Osteocyte (in vitro differentiated cells): ENCODE measurements at places on chromosomes 11 and 22. TPM values are rescaled to one million over a fixed set of nuclear protein-coding genes. Genes with fewer than 3 reads are reported as not detected.

GRCh38 chr11:132576706-132577105 is 955.6 kb downstream of the OPCML start:
- peak overlapping the region; percentile 73 for H3K27ac ChIP-seq
- H3K4me1 ChIP-seq, result peaks cover 12% of the 10 kb centered on the region
- peak; percentile 87 for DNase-seq
- H3K27me3 ChIP-seq, result no peaks in the 10 kb centered on the region
- no peak overlapping the region for H3K4me3 ChIP-seq

GRCh38 chr11:23211221-23211620 is 350.9 kb upstream of the CCDC179 start:
- no peak overlapping the region for H3K27ac ChIP-seq
- no peaks in the 10 kb centered on the region for H3K27me3 ChIP-seq
- H3K4me1 ChIP-seq, result peaks cover 2% of the 10 kb centered on the region
- no peak for DNase-seq
- no peak overlapping the region for H3K4me3 ChIP-seq

GRCh38 chr11:106304274-106304673 is 226.8 kb downstream of the AASDHPPT start:
- no peak overlapping the region for H3K4me3 ChIP-seq
- no peaks in the 10 kb centered on the region for H3K4me1 ChIP-seq
- H3K27me3 ChIP-seq, result no peaks in the 10 kb centered on the region
- H3K27ac ChIP-seq, result no peak overlapping the region
- no peaks in the 10 kb centered on the region for H3K36me3 ChIP-seq

DNA sequence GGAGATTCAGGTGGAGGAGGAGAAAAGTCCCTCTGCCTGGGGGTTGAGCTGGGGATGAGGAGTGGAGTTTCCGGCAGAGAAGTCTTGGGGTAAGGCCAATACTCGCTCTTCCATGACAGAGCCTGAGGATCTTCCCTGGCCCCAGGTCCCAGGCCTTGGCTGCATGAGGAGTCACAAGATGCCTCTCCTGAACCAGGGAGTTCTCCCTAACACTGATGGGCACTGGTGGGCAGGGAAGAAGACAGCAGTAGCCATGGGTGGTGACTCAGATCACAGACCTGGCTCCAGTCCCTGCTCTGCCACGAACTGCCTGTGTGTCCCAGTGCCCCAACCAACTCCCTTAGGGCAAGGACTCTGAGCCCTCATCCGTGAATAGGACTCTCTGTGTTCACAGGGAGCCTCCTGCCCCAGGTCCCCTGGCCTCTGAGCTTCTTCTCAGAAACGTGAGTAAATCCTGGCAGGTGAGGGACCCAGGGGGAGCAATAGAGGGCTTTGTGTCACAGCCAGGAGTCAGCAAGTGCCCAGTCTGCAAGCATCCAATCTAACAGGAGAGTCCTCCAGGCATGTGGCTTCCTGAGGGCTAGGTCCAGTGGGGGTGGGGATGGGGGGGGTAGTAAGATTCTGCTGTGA is 45.5 kb upstream of the FTH1 start:
- H3K27me3 ChIP-seq, result no peaks in the 10 kb centered on the region
- H3K27ac ChIP-seq, result no peak overlapping the region
- no peak overlapping the region for H3K4me3 ChIP-seq
- no peak for DNase-seq

- peak overlapping the region; percentile 84 for H3K4me3 ChIP-seq
- H3K27ac ChIP-seq, result peak overlapping the region; percentile 82
- peaks cover 16% of the 10 kb centered on the region for H3K36me3 ChIP-seq
- H3K27me3 ChIP-seq, result no peaks in the 10 kb centered on the region
Observed at GRCh38 chr11:119108146-119108856, 1.2 kb downstream of the C2CD2L start.

- DNase-seq, result no peak
Observed at GRCh38 chr22:17097062-17097461, 12.3 kb downstream of the IL17RA start.

MUC5AC gene
- total RNA-seq, result not detected in 2 replicates

PGA3 gene
- total RNA-seq, result not detected in 2 replicates

GTSE1 gene
- total RNA-seq, result 9.4 and 10.0 TPM in 2 replicates

DNA sequence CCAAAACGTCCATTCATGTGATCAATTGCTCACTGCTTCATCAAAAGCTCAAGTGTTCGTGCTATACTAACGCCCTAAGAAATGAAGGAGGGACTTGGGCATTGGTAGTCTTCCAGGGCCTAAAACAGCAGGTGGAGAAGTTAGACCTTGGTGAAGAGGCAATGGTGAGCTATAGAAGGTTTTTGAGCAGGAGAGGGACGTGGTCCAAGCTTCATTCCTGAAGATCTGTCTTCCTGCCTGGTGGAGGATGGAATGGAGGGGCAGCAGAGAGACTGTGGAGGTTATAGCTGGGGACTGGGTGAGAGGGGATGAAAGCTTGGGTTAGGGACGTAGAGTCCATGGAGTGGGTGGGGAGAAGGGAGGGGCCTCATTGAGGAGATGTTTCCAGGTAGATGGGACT is 97.7 kb downstream of the TP53I11 start:
- DNase-seq, result no peak
- H3K4me1 ChIP-seq, result peaks cover 17% of the 10 kb centered on the region
- peaks cover 2% of the 10 kb centered on the region for H3K27me3 ChIP-seq
- H3K4me3 ChIP-seq, result no peak overlapping the region
- H3K36me3 ChIP-seq, result no peaks in the 10 kb centered on the region

MS4A3 gene
- total RNA-seq, result not detected in 2 replicates

MMP10 gene
- total RNA-seq, result not detected in 2 replicates

- H3K27me3 ChIP-seq, result peaks cover 14% of the 10 kb centered on the region
- no peaks in the 10 kb centered on the region for H3K4me1 ChIP-seq
- no peak overlapping the region for H3K27ac ChIP-seq
Observed at GRCh38 chr11:93613231-93613831, 48.2 kb upstream of the CEP295 start.

PLA2G6 gene
- total RNA-seq, result 41.6 and 48.8 TPM in 2 replicates

DNA sequence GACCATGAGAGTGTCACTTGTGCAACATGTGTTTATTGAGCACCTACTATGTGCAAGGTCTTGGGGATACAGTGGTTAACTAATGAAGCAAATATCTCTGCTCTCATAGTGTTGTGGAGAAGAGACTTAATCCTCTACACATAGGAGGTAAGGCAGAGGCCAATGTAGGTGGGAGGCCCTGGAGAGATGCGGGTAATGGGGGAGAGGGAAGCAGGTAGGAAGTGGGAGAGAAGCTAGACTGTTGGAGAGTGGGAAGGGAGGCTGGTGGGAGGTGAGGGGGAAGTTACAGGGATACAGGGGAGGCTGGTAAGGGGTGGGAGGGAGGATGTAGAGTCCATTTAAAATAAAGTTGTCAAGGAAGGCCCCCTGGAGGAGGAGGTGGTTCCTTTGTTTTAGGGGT is 240.0 kb downstream of the MIAT start:
- peaks cover 40% of the 10 kb centered on the region for H3K4me1 ChIP-seq
- H3K4me3 ChIP-seq, result no peak overlapping the region
- peak; percentile 46 for DNase-seq
- peaks cover 4% of the 10 kb centered on the region for H3K36me3 ChIP-seq
- H3K27ac ChIP-seq, result no peak overlapping the region

GRCh38 chr11:110530900-110531741 is 101.4 kb downstream of the FDX1 start:
- no peak overlapping the region for H3K27ac ChIP-seq
- no peaks in the 10 kb centered on the region for H3K36me3 ChIP-seq
- no peak overlapping the region for H3K4me3 ChIP-seq
- H3K4me1 ChIP-seq, result no peaks in the 10 kb centered on the region
- H3K27me3 ChIP-seq, result peaks cover 3% of the 10 kb centered on the region
- DNase-seq, result no peak

DNA sequence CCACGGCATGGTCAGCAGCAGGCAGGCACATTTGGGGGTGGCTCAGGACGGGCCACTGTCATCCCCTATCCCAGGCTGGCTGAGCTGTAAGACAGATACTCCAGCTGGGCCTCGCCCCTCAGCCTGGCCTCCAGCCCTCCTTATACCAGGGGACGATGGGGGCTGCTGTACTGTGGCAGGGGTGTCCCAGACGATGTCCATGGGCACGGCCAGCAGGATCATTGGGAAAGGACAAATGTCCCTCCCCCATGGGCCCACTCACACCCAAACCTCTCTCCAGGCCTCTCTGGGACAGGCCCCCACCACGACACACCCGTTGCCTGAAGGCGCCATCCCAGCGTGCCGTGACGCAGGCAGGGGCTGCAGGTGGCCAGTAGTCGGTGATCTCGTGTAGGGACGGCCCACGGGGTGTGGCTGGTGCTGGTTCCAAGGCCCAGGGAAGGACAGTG is 1.5 kb upstream of the IL17REL start:
- DNase-seq, result no peak
- peaks cover 10% of the 10 kb centered on the region for H3K27me3 ChIP-seq
- no peak overlapping the region for H3K4me3 ChIP-seq
- no peak overlapping the region for H3K27ac ChIP-seq
- no peaks in the 10 kb centered on the region for H3K36me3 ChIP-seq

RCOR2 gene
- total RNA-seq, result 2.5 and 2.6 TPM in 2 replicates

DNA sequence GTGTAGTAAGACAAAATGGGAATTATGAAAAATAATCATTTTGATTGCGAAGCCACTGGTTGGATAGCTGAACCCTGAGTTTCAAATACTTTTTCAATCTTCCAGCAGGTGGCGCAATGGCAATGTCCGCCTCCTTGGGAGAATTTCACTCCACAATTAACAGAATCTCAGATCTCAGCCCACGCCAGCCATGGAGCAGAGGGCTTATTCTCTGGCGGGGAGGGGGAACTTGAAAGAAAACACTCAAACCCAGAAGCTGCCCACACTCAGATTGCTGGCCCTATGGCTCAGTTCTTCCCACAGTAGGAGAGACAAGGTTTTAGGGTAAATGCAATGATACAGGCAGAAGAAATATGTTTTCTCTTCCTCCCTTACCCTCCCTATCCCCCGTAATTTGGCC is 38.7 kb upstream of the RCN1 start:
- no peaks in the 10 kb centered on the region for H3K4me1 ChIP-seq
- no peak overlapping the region for H3K27ac ChIP-seq
- H3K36me3 ChIP-seq, result no peaks in the 10 kb centered on the region
- peaks cover 83% of the 10 kb centered on the region for H3K27me3 ChIP-seq
- no peak for DNase-seq

DNA sequence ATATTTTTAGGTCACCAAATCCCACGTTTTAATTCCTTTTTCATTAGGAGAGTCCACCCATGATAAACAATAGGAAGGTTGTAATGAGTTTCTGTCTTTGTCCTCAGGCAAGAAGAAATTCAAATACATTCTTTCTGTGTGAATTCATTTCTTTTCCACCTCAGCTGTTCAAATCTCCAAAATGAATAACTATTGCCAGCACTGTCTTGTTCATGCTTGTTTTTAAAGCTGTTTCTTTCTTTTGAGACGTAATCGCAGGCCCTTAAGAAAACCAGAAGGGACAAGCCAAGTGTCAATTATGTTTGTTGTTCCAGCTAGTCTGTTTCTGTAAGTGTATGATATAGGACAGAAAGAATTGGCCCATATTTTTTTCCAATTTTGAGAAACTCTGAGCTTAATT is 20.2 kb downstream of the MMP27 start:
- peak overlapping the region; percentile 76 for H3K27ac ChIP-seq
- no peak for DNase-seq

DNA sequence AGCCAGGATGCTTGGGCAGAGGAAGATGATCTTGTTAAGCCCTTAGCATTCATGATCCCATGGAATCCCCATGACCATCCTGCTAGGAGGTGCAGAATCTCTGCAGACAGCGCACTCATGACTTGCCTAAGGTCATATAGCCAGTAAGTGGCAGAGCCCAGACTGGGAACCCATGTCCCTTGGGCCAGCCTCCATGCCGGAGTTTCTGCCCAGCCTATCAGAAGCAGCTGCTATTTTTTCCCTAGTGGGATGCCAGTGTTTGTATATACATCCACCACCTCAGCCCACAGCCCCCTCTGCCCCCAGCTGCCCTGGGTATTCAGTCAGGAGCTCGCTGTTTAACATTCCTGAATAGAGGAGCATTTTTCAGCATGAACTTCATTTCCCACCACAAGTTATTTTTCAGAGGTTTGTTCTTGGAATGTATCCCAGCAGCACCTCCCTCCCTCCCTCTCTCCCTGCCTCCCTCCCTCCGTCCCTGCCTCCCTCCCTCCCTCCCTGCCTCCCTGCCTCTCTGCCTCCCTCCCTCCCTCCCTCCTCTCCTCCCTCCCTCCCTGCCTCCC is 34.4 kb upstream of the SUSD2 start:
- H3K4me1 ChIP-seq, result peaks cover 37% of the 10 kb centered on the region
- no peaks in the 10 kb centered on the region for H3K27me3 ChIP-seq
- peak; percentile 88 for DNase-seq
- no peak overlapping the region for H3K4me3 ChIP-seq
- H3K27ac ChIP-seq, result peak overlapping the region; percentile 95

DNA sequence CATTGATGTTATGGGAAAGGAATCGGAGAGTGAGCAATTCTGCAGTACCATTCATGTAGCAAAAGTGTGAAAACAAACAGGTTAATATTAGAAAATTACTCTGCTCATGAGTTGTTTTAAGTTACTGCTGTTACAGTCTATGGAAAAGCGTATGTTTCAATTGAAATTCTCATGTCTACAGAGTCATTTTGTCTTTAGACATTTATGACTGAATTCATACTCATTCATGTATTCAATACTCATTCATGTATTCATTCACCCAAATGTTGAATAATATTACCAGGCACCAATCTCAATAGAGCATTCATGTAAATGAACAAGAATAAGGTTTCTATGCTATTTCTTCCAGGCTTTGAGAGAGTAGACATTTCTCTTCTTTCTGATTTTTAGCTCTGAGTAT is 8.1 kb downstream of the FLI1 start:
- no peak overlapping the region for H3K4me3 ChIP-seq
- DNase-seq, result no peak
- peaks cover 4% of the 10 kb centered on the region for H3K36me3 ChIP-seq
- no peaks in the 10 kb centered on the region for H3K27me3 ChIP-seq
- peaks cover 21% of the 10 kb centered on the region for H3K4me1 ChIP-seq

- no peak overlapping the region for H3K27ac ChIP-seq
- no peak overlapping the region for H3K4me3 ChIP-seq
- peaks cover 14% of the 10 kb centered on the region for H3K27me3 ChIP-seq
- no peak for DNase-seq
Observed at GRCh38 chr11:45237711-45238315, 48.3 kb downstream of the SYT13 start.

SERHL2 gene
- 1.3 and 1.4 TPM in 2 replicates for total RNA-seq

GRCh38 chr11:120511820-120512738 is 531 bp downstream of the GRIK4 start:
- H3K27me3 ChIP-seq, result peaks cover 32% of the 10 kb centered on the region
- H3K27ac ChIP-seq, result no peak overlapping the region
- no peak overlapping the region for H3K4me3 ChIP-seq
- H3K36me3 ChIP-seq, result no peaks in the 10 kb centered on the region
- peaks cover 2% of the 10 kb centered on the region for H3K4me1 ChIP-seq

GRCh38 chr11:67048515-67049130 is 8.0 kb upstream of the RHOD start:
- no peak overlapping the region for H3K4me3 ChIP-seq
- no peak overlapping the region for H3K27ac ChIP-seq
- DNase-seq, result no peak
- H3K4me1 ChIP-seq, result peaks cover 20% of the 10 kb centered on the region
- no peaks in the 10 kb centered on the region for H3K27me3 ChIP-seq

DNA sequence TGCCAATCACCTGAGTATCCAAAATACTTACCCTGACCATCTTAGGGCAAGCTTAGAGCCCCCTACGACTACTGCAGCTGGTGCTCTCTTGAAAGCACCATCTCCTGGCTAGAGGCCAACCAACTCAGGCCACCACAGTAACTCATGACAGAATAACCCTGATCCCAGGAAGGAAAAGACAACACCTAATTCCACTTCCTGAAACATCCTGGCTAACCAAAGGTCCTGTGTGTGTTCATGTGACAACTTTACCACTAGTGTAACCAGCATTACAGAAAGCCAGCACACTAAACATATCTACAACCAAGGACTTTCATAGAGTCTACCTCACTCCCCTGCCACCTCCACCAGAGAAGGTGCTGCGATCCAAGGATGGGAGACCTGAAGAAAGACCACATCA is 17.4 kb upstream of the TMEM45B start:
- no peaks in the 10 kb centered on the region for H3K4me1 ChIP-seq
- DNase-seq, result no peak
- H3K27ac ChIP-seq, result no peak overlapping the region
- no peaks in the 10 kb centered on the region for H3K36me3 ChIP-seq
